ENCODE measurements at places on chromosomes 16 and 17.
A peak's percentile ranks its signal among the peaks of the same experiment; 100 is the strongest.

DNA sequence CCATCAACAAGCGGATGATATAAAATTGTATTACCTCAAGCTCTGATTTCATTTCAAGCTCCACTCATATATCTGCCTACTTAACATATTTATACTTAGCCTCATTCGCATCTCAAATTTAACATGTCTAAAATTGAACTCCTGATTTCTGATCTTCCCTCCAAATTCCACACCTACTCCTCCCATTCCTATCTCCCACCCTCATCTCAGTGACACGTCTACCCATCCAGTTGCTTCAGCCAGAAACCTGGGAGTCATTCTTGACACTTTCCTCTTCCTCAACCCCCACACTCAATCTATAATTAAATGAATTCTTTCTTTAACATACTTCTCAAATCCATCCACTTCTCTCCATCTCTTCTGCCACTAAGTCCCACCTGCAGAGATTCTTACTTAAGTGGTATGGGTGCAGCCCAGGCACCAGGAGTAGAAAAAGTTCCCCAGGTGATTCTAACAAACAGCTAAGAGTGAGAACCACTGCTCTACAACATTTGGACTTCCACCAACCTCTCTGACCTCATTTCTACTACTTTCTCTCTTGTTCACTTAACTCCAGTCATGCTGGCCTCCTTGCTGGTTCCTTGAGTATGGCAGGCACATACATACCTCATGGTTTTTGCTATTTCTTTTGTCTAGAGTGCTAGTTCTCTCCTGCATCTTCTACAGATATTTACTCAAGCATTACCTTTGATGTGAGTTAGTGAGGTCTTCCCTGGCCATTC is 18.1 kb downstream of the SPOP start:
- DNase-seq: no peak

- peak; percentile 86 for DNase-seq
Measured at GRCh38 chr16:30874821-30875717, 18.8 kb downstream of the BCL7C start.

DNA sequence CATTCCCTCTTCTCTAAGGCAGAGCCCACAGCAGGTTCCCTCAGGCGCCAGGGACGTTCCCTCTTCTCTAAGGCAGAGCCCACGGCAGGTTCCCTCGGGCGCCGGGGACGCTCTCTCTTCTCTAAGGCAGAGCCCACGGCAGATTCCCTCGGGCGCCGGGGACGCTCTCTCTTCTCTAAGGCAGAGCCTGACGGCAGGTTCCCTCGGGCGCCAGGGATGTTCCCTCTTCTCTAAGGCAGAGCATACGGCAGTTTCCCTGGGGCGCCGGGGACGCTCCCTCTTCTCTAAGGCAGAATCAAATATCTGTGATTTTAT is 24.3 kb downstream of the ACSF3 start:
- no peak for DNase-seq

- no peak for DNase-seq
Measured at GRCh38 chr17:51238255-51238887, 21.5 kb downstream of the MBTD1 start.

DNA sequence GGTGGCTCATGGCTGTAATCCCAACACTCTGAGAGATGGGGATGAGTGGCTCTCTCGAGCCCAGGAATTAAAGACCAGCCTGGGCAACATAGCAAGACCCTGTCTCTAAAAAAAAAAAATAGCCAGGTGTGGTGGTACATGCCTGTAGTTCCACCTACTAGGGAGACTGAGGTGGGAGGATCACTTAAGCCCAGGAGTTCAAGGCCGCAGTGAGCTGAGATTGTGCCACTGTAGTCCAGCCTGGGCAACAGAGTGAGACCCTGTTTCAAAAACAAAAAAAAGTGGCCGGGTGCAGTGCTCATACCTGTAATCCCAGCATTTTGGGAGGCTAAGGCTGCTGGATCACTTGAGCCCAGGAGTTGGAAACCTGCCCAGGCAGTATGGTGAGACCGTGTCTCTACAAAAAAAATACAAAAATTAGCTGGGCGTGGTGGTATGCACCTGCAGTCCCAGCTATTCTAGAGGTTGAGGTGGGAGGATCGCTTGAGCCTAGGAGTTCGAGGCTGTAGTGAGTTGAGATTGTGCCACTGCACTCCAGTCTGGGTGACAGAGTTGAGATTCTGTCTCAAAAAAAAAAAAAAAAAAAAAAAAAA is 3.0 kb downstream of the C16orf54 start:
- DNase-seq: no peak

GRCh38 chr16:77618951-77619350 is 103.4 kb upstream of the NUDT7 start:
- no peak for DNase-seq

- no peak for DNase-seq
Measured at GRCh38 chr16:5649762-5650743, 552.5 kb upstream of the EEF2KMT start.

DNA sequence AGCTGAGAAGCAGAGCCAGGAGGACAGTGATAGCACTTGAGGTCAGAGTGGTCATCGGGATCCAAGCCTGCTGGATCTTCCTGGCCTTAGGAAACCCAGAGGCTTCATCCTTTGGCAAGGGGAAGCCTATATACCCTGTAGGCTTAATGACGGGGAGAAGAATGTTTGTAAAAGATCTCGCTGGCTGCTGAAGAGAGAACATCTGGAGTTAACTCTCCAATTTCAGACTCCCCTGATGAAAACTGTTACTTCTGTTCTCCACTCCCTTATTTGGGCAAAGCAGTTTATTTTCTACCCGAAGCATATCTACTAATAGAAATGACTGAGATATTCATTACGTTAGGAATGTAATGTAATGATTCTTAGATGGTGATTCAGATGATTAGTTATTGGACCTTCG is 487.0 kb downstream of the CDH13 start:
- no peak for DNase-seq

- no peak for DNase-seq
Measured at GRCh38 chr17:72700226-72700625, 392.3 kb downstream of the SLC39A11 start.

GRCh38 chr17:37039269-37039668 is 90.5 kb downstream of the AATF start:
- DNase-seq: no peak

DNA sequence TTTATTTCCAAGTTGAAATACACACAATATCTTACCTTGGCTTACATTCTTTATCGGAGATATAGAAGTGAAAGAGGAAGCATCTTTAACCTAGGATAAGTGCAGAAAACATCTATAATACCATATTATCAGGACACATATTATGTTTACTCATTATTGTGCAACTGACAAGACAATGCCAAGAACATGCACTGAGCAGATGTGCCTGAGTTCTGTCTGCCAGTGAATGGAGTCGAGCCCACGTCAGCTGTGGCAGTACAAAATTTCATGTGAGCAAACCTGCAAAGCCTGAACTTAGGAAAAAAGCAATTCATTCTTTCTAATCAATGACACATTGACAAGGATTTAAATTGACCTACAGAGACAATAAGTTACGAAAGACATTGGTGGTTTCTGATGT is 154.4 kb downstream of the AXIN2 start:
- no peak for DNase-seq

GRCh38 chr16:57761301-57761700 is 25.7 kb downstream of the KATNB1 start:
- DNase-seq: no peak

DNA sequence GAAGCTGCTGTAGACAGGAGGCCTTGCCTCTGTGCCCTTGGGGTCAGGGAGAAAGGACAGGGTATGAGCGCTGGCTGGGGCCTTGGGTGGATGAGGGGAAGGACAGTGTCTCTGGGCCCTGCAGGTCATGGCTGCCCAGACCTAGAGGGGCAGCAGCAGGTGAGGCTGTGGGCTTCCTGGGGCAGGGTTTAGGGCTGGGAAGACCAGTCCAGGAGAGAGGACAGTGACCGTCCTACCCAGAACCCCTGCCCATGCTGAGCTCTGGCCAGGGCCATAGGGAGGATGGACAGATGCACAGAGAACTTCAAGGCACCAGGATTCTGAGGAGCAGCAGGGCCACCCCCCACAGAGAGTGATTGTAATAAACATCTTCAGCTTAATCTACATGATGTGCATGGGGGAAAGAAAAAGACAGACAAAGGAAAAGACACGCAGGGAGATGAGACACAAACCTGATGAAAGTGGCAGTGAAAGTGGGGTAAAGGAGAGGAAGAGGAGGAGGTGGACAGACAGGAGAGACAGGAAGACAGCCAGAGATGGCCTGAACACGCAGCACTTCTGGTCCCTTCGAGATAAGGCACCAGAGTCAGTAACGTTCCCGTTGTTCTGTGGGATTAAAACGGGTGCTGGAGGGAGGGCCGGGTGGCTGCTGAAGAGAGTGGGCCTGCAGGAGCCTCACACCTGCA is 17.5 kb downstream of the FLOT2 start:
- DNase-seq: no peak

DNA sequence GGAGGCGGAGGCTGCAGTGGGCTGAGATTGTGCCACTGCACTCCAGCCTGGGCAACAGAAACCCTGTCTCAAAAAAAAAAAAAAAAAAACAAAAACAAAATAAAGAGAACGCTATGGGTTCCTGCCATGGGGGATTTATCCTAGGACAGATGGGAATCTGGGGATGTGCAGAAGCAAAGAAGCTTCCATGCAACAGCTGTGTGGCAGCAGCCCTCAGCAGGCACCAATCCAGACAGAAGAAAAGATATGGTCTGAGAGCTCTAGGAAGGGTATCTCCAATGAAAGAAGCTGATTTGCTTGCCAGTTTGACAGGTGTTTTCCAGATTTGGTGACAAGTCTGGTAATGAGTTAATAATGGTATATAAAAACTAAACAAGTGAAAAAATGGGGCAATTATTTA is 11.6 kb downstream of the MYO19 start:
- DNase-seq: no peak

GRCh38 chr17:40095351-40095943 is 4.9 kb downstream of the NR1D1 start:
- no peak for DNase-seq

- no peak for DNase-seq
Measured at GRCh38 chr16:55499281-55499680, 9.6 kb upstream of the LPCAT2 start.

GRCh38 chr17:50424246-50424995 is 1.6 kb upstream of the ACSF2 start:
- DNase-seq: no peak

- DNase-seq: no peak
Measured at GRCh38 chr16:2223942-2224486, 623 bp downstream of the E4F1 start.

- no peak for DNase-seq
Measured at GRCh38 chr17:327971-328370, 24.6 kb downstream of the RPH3AL start.

DNA sequence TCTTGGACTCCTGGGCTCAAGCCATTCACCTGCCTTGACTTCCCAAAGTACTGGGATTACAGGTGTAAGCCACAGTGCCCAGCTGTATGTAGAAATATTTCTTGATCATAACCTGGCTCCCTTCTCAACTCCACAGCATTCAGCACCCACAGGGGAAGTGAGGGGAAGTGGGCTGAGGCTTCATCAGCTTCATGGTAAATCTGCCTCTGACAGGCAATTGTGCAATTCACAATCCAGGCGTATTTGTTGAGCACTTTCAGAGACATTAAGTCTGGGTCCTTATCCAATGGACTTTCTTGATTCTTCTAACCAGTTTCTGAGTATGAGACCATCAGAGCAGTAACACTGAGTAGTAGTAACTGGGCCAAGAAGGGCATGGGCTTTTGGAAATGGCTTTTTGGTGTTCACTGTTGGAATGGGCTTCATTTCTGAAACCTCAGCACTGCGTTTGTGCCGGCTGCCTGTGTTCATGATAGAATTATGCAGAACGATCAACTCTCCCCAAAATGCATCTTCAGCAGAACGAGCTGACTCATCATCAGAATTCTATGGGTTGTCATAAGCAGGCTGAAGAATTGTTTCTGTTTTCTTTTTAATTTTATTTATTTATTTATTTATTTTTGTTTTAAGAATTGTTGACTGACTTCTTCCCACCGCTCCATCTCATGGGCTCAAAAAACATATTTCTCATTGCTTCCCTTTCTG is 28.9 kb downstream of the FAM20A start:
- no peak for DNase-seq

DNA sequence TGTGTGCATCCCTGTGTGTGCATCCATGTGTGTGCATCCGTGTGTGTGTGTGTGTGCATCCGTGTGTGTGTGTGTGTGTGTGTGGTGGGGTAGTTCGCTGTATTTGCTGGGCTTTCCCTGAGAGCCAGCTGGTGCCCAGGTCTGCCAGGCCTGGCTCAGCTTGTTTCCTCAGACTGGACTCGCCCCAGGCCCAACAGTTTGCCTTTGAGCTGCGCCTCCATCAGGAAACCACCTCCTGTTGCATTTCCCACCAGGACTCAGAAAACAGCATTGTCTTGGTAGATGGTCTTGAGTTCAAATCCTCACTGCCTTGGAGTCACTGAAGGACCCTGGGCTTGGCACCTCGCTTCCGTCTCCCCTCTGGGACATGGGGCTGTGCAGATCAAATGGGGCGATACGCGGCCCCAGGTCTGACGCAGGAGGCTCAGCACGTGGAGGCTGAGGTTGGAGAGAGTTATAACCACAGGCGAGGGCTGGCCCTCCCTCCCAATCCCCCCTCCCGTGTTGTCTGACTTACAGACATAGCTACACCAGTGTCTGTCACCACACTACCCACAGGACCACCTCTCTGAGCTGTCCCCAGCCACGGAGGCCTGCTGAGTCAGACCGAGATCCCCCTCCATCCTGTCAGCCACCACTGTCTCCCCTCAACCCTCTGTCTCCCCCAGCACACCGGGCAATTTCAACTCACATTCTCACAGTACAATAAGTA is 4.7 kb downstream of the ITGAE start:
- no peak for DNase-seq

- DNase-seq: no peak
Measured at GRCh38 chr16:81513204-81514040, 68.8 kb downstream of the CMIP start.

DNA sequence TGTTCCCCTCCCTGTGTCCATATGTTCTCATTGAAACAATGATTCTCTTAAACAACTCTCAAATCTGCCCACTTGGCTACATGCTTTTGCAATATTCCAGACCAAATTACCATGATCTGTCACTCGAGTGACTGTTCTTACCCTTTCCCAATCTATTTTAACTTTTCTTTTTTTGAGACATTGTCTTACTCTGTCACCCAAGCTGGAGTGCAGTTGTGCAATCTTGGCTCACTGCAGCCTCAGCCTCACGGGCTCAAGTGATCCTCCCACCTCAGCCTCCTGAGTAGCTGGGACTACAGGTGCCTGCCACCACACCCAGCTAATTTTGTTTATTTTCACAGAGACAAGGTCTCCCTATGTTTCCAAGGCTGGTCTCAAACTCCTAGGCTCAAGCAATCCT is 58.8 kb upstream of the CLEC18A start:
- DNase-seq: no peak

DNA sequence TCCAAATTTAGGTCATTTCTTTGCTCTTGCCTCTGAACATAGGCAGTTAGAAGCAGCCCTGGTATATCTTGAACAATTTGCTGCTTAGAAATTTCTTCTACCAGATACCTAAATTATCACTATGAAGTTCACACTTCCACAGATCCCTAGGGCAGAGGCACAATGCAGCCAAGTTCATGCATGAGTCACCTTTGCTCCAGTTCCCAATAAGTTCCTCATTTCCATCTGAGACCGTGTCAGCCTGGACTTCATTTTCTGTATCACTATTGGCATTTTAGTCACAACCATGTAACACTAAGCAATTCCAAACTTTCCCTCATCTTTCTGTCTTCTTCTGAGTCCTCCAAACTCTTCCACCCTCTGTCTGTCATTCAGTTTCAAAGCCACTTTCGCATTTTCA is 45.0 kb downstream of the KCNJ16 start:
- DNase-seq: no peak

Measured in left renal pelvis (tissue), 4 donors.